ENCODE measurements at places on chromosomes 7 and 10.

- DNase-seq = no peak
These were observed 263.1 kb upstream of the CXCL12 start for GRCh38 chr10:44647877-44648542.

GRCh38 chr7:40987571-40987970 is 715.3 kb downstream of the INHBA start:
- no peak for DNase-seq

GRCh38 chr10:102375867-102376266 is 19.6 kb upstream of the NFKB2 start:
- DNase-seq = peak; percentile 25

- DNase-seq = no peak
These were observed 31.5 kb downstream of the UNC5B start for GRCh38 chr10:71243756-71244395.

GRCh38 chr7:42224391-42225003 is 12.5 kb downstream of the GLI3 start:
- no peak for DNase-seq
